GM13976 (cell line): ENCODE measurements at places on chromosomes 1 and 21.

- DNase-seq: peak; percentile 86
Observed at GRCh38 chr1:54407404-54408146, 1.4 kb upstream of the SSBP3 start.

DNA sequence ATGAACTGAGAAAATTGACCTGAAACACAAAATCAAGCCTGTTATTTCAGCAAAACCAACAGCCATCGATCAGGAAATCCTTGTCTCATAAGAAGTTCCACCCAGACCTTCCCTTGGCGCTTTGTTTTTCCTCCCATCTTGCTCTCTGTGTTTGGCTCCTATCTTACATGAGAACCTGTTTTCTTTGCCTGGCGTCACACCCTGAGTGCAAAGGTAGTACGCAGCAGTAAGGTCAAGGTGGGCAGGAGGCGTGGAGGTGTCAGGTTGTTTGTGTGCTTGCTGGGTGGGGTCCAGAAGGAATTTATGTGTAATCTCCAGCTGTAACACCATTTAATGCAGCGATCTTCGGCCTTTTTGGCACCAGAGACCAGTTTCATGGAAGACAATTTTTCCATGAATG lies 50.5 kb downstream of the C1orf21 start:
- DNase-seq: no peak

DNA sequence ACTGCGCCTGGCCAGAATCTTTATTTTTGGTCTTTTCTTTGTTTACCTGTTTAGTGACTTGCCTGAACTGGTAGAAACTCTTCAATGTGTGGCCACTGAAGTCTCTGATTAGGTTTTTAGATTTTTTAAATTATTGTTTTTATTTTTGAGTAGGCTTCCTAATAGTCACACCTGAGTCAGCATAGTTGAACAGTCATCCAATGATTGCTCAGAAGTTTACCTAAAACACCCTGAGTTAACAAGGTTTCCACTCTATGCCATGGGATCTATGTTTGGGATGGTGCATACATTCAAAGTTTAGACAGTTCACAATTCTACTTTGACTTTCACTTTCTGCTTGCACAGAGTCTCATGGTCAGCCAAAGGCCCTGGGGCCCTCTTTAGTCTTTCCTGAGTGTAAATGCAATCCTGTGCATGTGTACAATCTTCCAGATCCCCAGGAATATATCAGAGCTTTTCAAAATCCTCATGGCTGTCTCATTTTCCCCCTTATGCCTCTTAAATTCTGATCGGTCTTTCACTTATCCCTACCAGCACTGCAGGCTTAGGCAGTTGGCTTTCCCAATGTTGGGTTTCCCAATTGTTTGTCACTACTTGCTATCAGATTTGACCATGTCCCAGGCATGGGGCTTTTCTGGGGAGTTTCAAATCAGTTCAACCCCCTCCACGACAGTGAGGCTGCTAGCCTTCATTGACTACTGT lies 114.4 kb upstream of the RAB3GAP2 start:
- DNase-seq: no peak

GRCh38 chr1:19800076-19800804 lies 524 bp upstream of the TMCO4 start:
- DNase-seq: peak; percentile 76

DNA sequence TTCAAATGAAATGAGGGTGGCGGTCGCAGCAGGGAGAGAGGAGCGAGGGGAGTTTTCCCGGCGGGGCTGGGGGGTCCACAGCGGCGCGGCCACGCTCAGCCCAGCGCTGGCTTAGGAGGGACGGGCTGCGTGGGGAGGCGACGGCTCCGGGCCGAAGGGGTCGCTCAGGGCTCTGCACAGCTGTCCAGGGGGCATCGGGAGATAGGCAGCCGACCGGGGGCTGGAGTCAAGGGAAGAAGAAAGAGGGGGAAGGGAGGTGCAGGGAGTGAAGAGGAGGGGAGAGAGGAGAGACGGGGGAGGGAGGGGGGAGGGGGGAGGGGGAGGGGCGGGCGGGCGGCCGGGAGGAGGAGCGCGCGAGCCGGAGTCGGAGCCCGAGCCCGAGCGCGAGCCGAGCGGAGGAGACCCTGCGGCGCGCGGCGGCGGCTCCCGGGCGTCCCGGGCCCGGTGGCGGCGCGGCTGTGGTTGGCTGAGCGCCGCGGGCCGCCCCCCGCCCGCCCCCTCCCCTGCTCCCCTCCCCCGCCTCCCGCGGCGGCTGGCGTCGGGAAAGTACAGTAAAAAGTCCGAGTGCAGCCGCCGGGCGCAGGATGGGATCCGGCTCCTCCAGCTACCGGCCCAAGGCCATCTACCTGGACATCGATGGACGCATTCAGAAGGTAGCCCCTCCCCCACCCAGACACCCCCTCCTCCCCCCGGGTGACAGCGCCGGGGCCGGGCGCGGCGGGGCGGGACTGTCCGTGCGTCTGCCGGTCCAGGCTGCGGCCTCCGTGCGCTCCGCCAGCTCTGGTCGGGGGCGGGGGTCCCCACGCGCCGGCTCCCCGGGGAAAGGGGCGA lies at the start of gene PDE9A:
Gene PDE9A, plus strand, starts transcription at position 391 of the 831 bp plus-strand sequence. Its CDS starts 194 bp downstream, at position 585.
- peak; percentile 71 for DNase-seq

- DNase-seq: peak; percentile 73
Observed at GRCh38 chr21:29299916-29300806, 1.4 kb downstream of the BACH1 start.

- peak; percentile 57 for DNase-seq
Observed at GRCh38 chr1:223845037-223845809, 524 bp downstream of the TP53BP2 start.

GRCh38 chr1:89465201-89465600 lies 59.4 kb upstream of the LRRC8B start:
- no peak for DNase-seq

GRCh38 chr1:30868833-30869435 lies 39.6 kb downstream of the SDC3 start:
- DNase-seq: peak; percentile 60

DNA sequence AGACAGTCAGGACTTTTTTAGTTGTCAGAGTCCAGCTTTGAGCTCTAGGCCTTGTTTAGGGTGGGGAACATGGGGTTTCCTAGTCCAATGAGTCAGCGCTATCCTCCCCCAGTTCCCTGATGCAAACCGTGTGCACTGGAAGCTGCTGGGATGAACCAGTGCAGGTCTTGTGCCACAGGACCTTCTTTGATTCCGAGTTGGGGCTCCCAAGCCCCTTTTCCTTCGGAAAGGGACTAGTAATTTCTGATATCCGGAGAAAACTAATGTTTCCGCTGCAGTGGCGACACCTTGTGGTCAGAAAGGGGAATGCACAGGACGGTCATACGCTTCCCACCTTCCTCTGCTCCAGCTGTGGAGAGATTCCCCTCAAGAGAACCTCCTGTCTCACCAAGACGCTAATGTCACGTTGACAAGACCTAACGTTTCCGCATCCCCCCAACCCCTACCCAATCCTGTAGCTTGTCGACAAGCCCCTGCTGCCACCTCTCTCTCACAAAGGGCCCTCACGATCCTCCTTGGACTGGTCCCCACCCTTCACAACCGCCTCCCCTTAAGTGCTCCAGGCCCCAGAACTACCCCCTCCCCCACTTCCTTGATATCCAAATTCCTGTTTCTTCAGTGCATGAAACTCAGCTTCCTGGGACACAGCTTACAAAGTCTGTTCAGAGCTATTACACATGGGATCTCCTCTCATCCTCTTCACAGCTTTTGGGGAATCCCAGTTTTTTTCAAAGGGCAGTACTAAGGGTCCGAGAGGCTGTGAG lies 30.9 kb downstream of the GPA33 start:
- DNase-seq: peak; percentile 70

- no peak for DNase-seq
Observed at GRCh38 chr1:236654957-236655356, 31.3 kb upstream of the ACTN2 start.

DNA sequence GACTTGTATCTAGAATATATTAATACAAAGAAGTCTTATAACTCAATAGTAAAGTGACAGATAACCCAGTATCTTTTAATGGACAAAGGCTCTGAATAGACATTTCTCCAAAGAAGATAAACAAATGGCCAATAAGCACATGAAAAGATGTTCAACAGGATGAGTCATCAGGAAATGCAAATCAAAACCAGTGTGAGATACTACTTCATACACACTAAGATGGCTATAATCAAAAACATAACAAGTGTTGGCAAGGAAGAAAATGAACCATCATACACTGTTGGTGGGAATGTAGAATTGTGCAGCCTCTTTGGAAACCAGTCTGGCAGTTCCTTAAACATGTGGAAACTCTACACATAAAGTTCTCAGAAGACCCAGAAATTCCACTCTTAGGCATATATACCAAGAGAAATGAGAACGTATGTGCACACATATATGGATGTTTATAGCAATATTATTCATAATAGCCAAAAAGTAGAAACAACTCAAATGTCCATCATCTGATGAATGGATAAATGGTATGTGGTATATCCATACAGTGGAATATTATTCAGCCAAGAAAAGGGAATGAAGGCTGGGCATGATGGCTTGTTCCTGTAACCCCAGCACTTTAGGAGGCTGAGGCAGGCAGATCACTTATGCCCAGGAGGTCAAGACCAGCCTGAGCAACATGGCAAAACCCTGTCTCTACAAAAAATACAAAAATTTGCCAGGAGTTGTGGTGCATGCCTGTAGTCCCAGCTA lies 9.9 kb upstream of the MPL start:
- no peak for DNase-seq
